Activated effector memory CD4-positive, alpha-beta T cell treated with Interleukin-2 at 50 U/mL for 16 hours (primary cell): ENCODE measurements at places on chromosomes 6 and 20.

DNA sequence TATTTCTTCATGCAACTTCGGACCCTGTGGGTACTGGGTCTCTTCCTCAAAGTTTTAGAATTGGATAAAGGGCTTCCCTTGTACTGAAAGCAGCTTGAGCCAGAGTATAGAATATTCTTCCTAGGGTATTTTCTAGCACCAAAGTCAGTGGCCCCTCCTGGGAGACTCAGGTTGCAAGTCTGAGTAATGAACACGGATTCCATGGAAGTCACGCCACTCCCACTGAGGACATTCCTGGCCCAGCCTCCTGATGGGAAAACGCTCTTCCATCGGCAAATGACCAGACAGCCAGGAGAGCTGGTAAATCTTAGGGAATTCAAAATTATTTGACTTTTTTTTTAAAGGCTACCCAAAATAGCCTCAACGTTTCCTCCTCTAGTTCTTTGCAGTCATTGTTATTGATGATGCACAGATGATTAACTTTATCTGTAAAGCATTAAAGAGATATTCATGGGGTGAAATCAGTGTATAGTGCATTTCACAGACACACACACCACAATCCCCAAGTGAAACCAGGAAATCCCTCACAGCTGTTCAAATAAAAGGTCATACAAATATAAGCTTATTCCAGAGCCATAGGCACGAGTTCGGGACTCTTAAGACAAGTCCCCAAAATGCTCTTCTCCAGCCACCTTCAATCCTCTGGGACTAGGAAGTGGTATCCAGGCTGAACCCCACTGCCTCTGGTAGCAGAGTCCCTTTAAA is 248.8 kb downstream of the SOD2 start:
- DNase-seq = no peak

DNA sequence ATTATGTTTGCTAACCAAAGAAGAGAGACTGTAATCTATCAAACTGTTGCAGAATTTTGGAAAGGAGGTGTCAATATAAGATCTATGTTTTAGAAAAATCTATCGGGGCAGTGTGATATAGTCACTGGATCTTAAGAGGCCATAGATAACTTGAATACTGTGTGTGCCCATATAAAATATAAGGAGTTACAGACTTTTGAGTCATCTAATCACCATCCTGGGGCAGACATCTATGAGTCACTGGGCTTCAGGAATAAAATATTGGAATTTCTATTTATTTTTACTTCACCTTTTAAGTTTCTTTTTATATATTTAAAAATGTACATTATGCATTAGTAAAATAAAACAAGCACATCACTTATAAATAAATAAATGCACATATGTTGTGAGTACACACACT is 509.3 kb upstream of the MAN1A1 start:
- DNase-seq = no peak

- DNase-seq = no peak
Measured at GRCh38 chr6:56852260-56853010, 102.5 kb upstream of the BEND6 start.

- no peak for DNase-seq
Measured at GRCh38 chr20:7161690-7162089, 394.2 kb downstream of the BMP2 start.

DNA sequence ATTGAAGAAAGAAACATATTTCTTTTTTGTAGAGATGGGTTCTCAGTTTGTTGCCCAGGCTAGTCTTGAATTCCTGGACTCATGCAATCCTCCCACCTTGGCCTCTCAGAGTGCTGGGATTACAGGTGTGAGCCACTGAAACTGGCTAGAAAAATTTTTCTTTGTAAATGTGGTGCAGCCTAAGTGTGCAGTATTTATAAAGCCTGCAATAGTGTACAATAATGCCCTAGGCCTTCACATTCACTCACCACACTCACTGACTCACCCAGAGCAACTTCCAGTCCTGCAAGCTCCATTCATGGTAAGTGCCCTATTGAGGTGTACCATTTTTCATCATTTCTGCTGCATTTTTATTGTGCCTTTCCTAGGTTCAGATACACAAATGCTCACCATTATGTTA is 31.4 kb downstream of the NHSL1 start:
- no peak for DNase-seq

DNA sequence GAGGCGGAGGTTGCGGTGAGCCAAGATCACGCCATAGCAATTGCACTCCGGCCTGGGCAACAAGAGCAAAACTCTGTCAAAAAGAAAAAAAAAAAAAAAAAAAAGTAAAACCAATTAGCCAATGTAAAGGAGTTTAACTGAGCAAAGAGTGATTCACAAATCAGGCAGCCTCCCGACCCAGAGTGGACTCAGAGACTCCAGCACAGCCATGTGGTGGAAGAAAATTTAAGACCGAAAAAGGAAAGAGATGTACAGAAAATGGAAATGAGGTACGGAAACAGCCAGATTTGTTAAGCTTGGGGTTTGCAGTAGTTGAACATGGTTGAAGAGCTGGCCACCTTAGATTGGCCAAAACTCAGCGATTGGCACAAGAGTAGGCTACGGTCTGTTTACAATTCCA is 51.4 kb downstream of the ERMARD start:
- no peak for DNase-seq

GRCh38 chr6:157885211-157885788 is 62.3 kb downstream of the SNX9 start:
- peak; percentile 18 for DNase-seq

- no peak for DNase-seq
Measured at GRCh38 chr6:70118670-70119069, 184.2 kb downstream of the COL9A1 start.

DNA sequence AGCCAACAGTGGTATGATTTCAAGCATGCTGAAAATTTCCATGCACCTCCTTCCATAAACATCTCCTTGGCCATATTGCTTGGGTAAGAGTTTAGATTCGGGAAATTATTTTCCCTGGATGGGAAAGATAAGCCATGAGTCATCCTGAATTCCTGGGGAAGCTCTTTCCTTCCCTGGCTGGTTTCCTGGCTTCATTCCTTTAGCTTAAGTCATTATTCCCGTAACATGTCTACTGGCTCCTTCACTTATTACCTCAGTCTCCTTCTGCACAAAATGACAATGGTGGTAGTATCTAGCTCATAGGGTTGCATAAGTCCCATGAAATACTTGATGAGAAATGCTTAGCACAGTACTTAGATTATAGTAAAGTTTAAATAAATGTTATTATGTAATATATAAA is 27.6 kb downstream of the TINAG start:
- no peak for DNase-seq

GRCh38 chr6:113299531-113299930 is 557.6 kb upstream of the MARCKS start:
- DNase-seq = no peak

DNA sequence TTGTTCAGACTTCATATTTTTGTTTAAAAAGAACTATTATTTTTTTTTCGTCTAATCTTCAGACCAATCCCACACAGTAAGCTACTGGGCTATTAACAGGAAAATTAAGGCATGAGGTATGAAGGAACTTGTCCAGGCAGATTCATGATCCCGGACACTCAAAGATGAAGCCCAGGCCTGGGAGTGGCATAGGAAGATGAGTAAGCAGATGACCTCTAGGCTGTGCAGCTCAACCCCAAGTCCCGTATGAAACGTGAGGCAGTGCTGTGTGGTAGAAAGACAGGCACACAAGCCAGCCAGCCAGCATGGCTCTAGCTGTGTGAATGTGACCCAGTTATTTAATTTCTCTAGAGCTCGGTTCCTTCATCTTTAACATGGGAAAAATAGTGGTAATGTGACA is 231.9 kb downstream of the CLIC5 start:
- no peak for DNase-seq

- no peak for DNase-seq
Measured at GRCh38 chr6:141426400-141426980, 706.2 kb upstream of the GJE1 start.

- no peak for DNase-seq
Measured at GRCh38 chr20:59939879-59940128, 301 bp downstream of the PPP1R3D start.

DNA sequence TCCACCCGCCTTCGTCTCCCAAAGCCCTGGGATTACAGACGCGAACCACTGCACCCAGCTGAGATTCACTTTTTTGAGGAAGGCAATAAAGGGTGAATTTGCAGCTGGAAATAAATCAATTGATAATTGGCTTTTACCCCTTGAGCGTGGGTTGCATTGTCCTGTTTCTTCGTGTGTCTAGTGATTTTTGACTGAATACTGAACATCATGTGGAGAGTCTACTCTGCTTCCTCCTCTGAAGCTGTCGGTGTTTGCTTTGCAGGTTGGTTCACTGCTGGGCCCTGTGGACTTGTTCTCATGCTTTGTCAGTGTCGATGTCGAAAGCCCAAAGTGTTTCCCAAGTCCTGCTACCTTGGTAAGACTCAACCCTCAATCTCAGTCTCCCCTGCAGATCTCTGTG is 5.8 kb upstream of the EEF1A2 start:
- DNase-seq = no peak

- DNase-seq = no peak
Measured at GRCh38 chr6:17062871-17063440, 38.9 kb upstream of the STMND1 start.

DNA sequence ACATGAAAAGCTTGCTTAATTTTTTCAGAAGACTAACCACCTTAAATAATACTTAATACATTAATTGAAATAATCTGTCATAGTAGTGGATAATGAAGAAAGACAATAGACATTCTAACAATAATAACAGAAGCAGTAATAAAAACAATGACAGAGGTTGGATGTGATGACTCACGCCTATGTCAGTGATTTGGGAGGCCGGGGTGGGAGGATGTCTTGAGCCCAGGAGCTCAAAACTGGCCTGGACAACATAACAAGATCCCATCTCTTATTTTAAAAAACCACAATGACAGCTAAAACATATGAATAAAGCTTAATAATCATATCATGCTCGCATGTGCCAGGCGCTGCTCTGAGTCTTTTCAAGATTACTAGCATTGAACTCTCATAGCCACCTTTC is 105.5 kb downstream of the IPCEF1 start:
- DNase-seq = no peak

DNA sequence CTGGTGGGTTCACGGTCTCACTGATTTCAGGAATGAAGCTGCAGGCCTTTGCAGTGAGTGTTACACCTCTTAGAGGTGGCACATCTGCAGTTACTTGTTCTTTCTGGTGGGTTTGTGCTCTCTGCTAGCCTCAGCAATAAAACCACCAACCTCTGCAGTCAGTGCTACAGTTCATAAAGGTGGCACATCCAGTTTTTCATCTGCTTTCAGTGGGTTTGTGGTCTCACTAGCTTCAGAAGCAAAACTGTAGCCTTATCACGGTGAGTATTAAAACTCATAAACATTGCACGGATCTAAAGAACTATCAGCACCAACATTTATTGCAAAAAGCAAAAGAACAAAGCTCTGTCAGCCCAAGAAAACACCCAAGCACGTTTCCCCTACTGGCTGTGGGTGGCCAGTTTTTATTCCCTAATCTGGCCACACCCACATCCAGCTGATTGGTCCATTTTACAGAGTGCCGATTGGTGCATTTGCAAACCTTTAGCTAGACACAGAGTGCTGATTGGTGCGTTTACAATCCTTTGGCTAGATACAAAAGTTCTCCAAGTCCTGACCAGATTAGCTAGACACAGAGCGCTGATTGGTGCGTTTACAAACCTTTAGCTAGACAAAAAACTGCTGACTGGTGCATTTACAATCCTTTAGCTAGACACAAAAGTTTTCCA is 3.4 kb upstream of the TMEM14C start:
- DNase-seq = no peak
